ENCODE measurements at places on chromosomes 13 and 19. TPM values are rescaled to one million over a fixed set of nuclear protein-coding genes. Genes with fewer than 3 reads are reported as not detected.

Gene ACER1
- total RNA-seq: 0.82 TPM

Gene SHC2
- not detected for total RNA-seq

Gene SELENOV
- total RNA-seq: not detected

Gene RNF225
- total RNA-seq: 0.35 TPM

DNA sequence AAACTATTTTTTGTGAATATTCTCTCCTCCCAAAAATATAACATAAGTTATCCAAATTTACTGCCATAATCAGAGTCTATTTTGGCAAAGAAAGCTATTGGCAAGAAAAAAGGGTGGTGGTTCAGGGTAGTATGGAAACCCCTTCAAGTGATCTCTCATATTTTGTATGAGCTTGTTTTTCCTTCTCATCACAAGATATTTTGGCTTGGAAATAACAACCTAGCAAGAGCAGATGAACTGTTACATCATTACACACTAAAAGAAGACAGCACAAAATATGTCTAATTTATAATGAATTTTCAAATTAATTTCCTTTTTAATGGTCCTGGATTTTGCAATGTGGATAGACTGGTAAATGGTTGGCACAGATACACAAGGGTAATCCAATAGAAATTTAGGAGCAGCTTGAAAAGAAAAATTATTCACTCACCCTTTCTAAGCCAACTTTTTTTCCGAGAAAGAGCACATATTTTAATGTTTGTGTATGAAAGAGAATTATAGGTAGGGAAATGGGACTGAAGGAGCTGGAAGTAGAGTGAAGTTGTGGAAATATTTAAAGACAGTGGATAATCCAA lies 225.1 kb downstream of the EFNB2 start:
- no peak overlapping the region for H3K27ac ChIP-seq
- no peaks in the 10 kb centered on the region for H3K36me3 ChIP-seq
- H3K27me3 ChIP-seq: no peaks in the 10 kb centered on the region
- no peaks in the 10 kb centered on the region for H3K4me1 ChIP-seq

DNA sequence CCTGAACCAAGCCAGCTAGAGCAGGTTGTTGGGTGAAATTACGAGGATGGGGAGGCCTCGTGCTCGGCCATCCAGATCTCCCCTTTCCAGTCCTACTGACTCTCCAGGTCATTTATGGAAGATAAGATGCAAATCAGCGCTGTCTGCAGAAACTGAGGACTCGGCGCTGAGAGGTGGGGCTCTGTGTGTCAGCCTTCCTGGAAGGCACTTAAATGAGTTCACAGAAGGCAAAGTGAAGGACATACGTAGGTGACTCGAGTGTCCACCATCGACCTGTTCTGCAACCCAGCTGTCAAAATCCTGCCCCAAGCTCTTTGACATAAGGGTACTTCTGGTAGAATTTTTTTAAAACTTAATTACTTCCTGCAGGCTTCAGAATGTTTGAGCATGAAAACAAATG lies 86.4 kb downstream of the RAB20 start:
- H3K27me3 ChIP-seq: peaks cover 7% of the 10 kb centered on the region
- no peaks in the 10 kb centered on the region for H3K4me1 ChIP-seq
- H3K4me3 ChIP-seq: no peak overlapping the region
- no peak for DNase-seq
